Stimulated activated CD8-positive, alpha-beta memory T cell treated with anti-CD3 and anti-CD28 coated beads, Interleukin-7, amount 100 ng/mL, for 24 hours (primary cell): ENCODE measurements at places on chromosomes 2 and 18.

DNA sequence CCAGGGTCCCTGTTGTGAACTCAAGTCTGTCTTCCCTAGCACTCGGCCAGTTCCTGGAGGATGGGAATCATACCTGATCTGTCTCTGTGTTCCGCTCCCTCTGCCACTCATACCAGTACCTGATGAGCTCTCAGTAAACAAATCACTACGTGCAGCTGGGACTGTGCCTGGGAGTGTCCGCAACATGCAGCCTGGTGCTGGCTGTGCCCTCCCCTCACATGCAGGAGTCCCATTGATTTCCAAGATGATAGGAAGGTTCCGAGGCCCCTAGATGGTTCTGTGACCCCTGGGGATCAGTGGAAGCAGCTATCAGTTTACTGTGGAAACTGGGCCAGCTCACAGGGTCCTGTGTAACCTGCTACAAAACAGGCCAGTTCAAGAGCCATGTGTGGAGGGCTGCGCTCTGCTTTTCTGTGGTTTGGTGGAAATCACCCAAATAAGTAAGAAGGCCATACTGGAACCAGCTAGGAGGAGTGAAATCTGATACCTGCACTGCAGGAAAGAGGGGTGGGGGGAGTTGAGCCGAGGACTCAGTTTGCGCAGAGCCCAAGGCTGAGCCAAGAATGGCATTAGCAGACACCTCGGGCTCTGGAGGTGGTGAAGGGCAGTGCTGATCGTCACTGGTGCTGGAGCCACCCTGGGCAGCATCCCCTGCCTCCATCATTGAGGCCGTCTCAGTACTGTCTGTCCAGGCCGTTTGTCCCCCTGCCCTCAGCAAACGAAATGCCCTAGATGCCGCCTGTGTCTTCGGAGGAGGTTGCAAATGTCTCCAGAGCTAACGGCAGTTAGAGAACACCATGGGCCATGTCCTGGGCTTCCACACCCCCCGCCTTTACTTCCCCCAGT lies 93.3 kb downstream of the KLHL29 start:
- DNase-seq, result no peak

GRCh38 chr18:42689310-42689709 lies 426.2 kb downstream of the RIT2 start:
- DNase-seq, result no peak

- no peak for DNase-seq
Measured at GRCh38 chr18:79887181-79888000, 64.1 kb downstream of the SLC66A2 start.

GRCh38 chr2:125652280-125652679 lies 1003.7 kb upstream of the GYPC start:
- DNase-seq, result no peak

GRCh38 chr2:26898480-26899078 lies 50.6 kb downstream of the DPYSL5 start:
- no peak for DNase-seq

DNA sequence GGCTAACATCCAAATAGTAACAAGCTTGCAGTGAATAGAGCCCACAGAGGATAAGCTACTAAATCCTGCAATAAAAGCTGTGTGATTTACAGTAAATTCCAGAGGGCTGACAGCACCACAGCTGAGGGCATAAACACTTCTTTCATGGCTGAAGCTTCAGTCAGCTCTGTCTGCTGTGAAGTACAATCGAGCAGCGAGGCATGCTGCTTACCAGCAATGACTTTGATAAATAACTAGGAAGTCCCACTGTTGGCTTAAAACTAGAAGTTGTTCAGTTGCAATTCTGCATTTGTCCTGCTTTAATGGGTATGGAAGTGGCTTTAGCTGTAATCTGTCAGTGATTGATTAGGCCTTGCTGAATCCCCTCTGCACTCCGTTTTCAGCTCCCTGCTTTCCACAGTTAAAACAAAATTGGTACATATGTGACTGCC lies 65.2 kb upstream of the FIGN start:
- no peak for DNase-seq

DNA sequence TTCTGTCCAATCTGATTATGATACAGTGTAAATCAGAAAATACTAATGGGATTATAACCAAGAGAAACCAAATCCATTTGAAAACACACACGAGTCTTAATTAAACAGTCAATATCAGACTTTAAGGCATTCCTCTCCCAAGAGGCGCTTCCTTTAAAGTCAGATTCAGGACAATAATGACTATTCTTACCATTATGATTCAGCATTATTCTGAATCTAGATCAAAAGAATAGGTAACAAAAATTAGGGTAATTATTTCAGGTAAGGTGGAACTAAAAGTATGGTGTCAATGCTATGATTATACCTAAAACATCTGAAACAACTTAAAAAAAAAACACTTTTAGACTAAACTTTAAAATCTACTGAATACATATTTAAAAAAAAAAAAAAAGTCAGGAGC lies 12.3 kb downstream of the PSME4 start:
- no peak for DNase-seq

- DNase-seq, result no peak
Measured at GRCh38 chr18:55024564-55024963, 65.3 kb upstream of the CCDC68 start.

GRCh38 chr2:176166272-176166671 lies 9.2 kb downstream of the HOXD3 start:
- DNase-seq, result no peak

DNA sequence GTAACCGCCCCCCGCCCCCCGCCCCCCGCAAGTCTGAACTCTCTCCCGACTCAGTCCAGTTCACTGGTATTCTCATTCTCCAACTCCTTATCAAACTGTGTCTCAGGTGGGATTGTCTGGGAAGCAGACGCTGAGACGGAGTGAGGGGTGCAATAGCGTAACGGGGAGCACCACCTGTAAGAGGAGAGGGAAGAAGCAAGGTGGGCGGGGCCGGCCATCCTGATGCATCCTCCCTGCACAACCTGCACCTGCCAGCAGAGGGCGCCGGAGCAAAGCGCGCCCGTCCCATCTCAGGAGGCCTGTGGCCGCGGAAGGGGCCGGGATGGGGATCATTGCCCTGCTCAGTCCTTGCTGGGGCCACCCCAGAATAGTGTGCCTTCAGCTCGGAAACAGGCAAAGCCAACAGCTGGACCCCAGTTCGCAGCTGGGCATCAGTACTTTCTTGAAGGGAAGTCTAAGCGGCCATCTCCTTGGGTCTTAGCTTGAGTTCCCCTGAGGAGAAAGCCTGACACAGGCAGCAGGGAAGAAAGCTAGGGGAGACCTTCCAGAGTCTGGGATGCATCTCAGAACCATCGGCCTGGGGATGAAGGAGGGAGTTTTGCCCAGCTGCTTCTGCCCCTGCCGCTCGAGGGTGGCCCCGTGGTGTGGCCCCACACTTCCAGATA lies 208.0 kb downstream of the TFCP2L1 start:
- DNase-seq, result peak; percentile 27

DNA sequence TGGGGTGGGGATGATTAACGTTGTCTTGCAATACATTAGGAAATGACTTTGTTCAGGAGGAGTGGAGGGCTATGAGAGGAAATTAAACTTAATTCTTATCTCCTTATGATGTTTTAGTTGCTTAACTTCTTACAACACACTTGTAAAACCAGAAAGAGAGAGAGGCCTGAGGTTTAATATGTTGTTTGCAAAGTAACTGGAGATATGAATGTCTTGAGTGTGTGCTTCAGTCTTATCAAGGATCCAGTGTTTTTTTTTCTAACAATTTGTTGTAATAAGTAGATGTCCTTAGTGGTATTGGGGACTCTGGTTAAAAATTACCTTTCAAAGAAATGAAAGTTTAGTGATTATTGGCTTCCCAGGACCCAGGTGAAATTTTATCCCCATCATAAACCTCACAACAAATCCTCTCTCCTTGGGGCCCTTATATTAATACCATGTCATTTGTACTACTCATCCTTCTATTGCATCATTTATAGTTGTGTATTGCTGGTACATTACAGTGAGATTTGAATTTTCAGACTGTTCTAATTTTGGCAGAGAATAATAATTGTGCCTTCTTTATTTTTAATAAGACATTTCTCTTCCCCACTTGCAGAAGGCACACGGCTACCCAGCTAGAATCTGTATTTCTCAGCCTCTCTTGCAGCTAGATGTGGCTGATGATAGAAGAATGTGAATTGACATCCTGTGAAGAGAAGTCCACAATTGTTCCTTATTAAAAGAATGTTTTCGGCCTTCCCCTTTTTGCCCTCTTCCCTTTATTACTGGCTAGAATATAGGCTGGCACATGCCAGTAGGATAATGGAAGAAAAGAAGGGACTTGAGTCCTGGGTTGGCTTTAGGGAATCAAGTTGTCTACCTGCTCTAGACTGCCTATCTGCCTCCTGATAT lies 91.9 kb upstream of the CXCR4 start:
- DNase-seq, result no peak

- no peak for DNase-seq
Measured at GRCh38 chr2:55422876-55423665, 3.4 kb upstream of the CCDC88A start.

DNA sequence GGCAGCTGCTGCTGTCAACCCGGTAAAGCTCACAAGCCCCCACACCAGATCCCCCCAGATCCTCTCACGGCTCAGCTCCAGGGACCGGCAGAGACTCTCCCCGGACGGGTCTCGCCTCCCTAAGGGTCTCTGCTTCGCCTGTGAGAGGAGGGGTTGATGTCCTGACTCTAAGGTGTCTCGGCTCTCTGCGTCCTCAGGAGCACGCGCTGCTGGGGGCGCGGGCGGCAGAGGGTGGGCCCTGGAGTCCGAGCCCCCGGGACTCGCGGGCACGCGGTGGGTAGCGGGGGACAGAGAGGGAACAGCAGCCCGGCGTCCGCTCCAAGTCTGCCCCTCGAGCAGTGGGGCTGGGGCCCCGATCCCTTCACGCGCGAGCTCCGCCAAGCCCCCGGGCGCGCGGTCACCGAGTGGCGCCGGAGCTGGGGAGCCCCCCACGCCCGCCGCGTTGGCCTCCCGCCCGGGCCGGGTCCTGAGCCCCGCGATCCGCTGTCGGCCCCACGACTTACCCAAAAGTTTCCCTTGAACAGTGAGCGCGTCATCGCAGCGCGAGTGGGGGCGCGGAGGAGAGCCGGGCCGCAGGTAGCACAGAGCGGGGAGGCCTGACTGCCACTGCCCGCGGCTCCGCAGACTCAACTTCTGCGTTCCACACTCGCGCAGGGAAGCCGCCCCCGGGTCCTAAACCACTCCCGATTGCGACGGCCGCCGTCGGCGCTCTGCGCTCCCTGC lies at the start of gene PSTPIP2:
Gene PSTPIP2, minus strand, starts transcription at position 608 of the 723 bp plus-strand sequence. Its CDS starts 72 bp downstream, at position 536.
- peak; percentile 29 for DNase-seq

DNA sequence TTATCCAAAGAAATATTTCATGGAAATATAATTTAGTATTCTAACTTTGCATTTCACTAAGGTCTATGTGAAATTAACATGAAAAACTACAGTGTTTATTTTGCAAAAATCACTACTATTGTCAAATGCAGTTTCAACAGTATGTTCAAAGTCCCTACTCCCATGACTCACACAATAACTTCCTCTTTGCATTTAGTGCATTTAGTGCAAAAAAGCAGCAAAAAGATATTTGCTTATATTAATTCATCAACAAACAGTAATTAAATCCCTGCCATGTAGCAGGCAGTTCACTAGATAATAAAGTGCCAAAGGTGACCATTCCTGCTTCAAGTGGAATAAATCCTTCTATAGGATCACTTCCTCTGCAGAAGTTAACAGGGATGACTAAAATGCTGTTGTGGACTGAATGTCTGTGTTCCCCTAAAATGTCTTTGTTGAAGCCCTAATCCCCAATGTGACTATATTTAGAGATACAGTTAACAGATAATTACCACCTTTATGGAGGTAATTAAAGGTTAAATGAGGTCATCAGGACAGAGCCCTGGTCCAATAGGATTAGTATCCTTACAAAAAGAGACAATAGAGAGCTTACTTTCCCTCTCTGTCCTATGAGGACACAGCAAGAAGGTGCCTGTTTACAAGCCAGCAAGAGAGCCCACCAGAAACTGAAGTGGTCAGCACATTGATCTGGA lies 61.7 kb downstream of the STK39 start:
- no peak for DNase-seq

- DNase-seq, result no peak
Measured at GRCh38 chr18:57131782-57132181, 15.1 kb upstream of the BOD1L2 start.

DNA sequence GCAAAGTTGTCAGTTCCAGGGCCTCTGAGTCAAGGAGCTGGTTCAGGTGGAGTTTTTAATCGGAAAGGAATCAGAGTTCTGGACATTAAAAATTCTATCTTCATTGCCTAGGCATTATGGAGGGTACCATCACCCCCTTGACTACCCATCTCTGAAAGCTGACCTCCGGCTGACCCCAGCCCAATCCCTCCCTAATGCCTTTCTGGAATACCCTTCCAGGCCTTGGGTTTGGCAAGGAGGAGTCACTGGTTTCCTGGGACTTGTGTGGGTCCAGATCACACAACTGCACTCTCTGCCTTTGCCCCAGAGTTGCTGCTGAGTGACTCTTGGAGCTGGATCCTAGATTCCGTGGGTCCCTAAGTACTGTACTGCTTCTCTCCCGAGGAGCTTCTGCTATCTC lies 1.0 kb upstream of the OSR1 start:
- DNase-seq, result no peak

DNA sequence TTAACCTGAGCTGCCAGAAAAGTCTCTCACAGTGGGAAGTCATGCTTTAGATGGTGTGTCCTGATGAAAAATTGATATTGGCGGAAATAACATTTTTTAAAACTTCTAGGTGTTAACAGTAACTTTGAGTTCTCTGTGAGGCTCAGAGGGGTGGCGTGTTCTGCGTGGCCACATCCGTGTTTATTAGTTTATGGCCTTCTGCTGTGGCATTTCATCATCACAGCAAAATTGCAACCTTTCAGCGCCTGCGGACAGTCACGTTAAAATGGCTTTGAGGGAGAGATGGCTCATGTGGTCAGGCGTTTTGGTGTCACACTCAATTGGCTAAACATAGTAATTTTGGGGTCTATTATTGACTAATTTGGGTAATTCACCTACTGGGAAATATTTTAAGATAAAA lies 42.4 kb downstream of the KLHL29 start:
- no peak for DNase-seq

GRCh38 chr2:140943867-140944266 lies 1186.9 kb downstream of the LRP1B start:
- DNase-seq, result no peak

- no peak for DNase-seq
Measured at GRCh38 chr2:20757405-20758090, 65.4 kb downstream of the LDAH start.

- no peak for DNase-seq
Measured at GRCh38 chr2:223674998-223675609, 72.9 kb upstream of the SCG2 start.

GRCh38 chr2:157256626-157257025 lies 879 bp upstream of the GALNT5 start:
- DNase-seq, result no peak

GRCh38 chr2:199704358-199705238 lies 146.4 kb downstream of the FTCDNL1 start:
- no peak for DNase-seq

DNA sequence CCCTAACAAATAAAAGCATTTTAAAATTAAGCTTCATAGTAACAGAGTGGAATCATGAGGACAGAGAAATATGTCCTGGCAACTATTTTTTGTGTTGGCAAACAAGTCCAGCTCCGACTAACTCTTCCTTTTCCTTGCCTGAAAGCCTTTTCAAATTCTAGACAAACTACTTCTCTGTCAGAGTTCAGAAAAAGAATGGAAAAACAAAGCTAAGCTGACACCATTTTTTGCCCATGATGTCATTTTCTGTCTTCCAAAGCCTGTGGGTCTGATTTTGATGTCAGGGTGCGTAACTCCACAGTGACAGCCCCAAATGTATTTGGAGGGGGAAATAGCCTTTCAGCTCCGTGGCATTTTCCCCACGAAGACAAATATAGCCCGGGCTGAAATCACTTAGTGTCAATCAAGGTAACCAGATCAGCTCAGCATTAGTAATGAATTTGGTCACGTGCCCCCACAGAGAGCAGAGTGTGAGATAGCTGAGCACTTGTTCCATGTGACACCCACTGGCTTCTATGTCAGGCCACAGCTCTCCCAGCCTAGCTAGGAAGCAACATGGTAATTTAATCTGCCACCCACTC lies 233.0 kb upstream of the SIX2 start:
- DNase-seq, result no peak
